ENCODE measurements at places on chromosomes 2 and 18.

GRCh38 chr2:179044500-179044899 is 5.4 kb downstream of the CCDC141 start:
- no peak for DNase-seq

DNA sequence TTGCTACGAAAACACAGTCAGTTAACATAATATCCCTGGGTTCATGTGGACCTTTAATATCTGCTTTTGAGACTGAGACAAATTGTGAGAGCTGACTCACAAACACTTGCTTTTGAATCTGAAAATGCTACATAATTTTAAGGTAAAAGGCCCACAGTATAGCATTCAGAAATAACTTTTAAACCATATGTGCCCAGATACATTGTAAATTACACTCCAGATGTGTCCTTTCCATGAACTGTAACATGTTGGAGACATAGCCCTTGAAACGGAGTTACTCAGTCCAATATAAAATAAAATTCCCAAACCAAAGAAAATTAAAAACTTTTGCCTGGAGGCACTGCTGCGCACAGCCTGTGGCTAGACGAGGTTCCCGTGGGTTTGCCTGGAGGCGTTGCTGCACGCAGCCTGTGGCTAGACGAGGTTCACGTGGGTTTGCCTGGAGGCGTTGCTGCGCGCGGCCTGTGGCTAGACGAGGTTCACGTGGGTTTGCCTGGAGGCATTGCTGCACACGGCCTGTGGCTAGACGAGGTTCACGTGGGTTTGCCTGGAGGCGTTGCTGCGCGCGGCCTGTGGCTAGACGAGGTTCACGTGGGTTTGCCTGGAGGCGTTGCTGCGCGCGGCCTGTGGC is 131.9 kb upstream of the ALKAL2 start:
- no peak for DNase-seq

DNA sequence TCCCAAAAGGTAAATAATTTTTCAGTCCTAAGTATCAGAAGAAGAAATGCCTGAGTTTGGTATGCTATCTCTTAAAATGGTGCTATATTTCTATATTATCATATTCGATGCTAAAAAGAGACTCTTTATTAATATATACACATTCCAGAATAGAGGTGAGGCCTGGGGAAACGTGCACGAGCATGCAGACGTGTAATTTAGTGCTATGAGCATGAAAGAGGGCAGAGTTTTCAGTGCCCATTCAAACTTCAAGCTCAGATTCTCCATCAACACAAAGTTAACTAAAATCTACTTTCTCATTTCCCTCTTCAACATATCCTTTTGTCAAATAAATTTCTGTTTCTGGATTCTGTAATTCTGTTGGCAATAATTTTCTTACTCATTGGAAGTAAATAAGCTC is 5.7 kb upstream of the COBLL1 start:
- no peak for DNase-seq

- peak; percentile 75 for DNase-seq
Measured at GRCh38 chr2:27096748-27097297, 10.3 kb downstream of the KHK start.

GRCh38 chr18:11392292-11392691 is 217.1 kb upstream of the SLC35G4 start:
- DNase-seq, result no peak

DNA sequence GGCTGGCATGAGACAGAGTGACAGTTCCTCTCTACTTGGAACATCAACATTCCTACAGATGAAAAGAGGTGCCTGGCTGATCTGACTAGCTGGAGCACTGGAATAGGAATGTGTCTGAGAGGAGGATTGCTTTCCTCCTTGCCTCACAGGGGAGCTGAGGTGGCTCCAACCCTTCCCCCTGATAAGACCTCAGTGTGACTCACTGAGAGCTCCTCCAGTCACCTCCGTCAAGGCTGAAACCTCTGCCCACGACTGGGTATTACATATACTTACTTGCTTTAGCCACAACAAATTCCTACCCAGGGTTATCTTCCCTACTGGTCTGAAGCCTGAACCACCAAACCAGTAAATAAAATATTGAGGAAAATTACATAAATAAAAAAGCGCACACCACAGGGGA is 342.7 kb upstream of the REG3G start:
- no peak for DNase-seq

DNA sequence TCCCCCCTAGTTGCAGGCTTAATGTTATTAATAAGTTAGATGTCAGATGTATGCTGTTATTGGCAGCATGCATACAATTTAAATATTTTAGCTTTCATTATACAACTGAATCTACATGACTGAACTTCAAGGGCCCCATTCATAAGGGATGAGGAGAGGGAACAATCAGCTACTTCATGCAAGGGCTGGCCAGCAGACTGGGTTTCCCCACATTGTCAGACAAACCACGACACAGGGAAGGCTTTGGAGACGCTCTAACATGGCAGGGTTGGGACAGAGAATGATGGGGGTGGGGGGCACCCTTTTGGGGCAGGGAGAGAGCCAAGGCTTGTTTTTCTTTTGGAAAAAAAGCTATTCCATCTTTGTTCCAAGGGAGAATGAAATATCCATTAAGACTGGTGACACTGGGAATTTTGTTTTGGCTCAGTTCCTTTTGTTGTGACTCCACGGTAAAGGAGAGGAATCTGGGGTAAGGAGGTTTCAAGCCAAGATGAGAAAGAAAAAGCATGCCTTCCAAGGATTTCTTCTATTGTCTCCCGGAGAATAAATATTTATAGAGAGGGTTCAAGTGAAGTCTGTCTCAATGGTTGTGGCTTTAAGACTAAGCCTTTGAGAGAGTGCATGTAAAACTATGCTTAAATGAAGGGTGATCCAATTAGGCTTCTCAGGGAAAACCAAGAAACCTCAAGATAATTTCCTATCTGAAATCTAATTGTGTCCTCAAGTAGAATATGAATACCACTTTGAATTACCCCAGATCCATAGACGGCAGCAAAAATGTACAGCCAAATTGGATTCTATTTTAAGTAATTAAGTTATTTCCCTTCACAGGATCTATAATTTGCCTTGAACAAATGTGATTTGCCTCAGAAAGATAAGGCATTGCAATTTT is 5.4 kb downstream of the CXCR4 start:
- peak; percentile 61 for DNase-seq

DNA sequence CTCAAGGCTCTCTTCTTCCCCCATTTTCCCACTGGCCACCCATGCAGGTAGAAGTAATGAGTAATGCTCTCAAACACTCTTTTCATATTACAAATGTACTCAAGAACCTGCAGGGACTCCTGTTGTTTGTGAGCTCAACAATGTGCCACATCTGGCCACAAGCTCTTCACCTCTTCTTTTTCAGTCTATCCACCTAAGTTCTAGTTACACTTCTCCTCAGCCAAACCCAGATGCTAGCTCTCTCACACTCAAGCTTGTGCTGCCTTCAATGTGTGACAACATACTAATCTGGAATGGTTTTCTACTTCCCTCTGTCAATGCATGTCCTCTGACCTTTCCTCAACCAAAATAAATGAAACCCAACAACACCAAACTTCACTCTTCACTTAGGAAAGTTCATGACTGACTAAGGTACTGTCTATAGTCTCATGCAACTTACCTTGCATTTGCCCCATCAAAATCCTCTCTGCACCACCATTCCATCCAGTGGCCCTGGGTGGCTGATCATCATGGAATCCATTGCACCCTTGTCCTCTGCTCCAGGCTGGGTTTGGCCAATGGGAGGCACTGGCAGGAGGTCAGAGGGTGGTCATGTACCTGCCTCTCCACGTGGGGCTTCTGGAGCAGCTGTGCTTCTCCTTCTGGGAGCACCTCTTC is 5.3 kb upstream of the IL18R1 start:
- no peak for DNase-seq

DNA sequence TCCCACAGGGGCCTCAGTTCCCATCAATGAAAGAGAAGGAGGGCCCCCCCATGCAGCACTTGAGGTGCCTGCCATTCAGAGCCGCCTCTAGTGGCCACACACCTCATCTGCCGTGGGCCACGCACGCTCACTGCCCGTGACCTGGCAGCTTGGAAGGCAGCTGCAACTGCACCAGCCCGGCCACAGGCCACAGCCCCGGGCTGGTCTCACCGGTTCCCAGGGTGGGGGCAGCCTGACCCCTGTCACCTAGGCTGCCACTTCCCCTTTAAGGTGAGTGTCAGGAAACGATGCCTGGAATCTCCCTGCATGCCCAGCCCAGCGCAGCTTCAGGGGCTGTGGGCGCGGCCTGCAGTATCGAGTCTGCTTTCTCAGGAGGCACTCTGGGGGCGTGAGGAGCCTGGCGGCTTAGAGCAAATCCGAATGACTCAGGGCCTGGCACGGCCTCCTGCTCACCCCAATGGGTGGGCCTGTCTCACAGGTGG is 2.6 kb downstream of the MAB21L4 start:
- DNase-seq, result no peak

DNA sequence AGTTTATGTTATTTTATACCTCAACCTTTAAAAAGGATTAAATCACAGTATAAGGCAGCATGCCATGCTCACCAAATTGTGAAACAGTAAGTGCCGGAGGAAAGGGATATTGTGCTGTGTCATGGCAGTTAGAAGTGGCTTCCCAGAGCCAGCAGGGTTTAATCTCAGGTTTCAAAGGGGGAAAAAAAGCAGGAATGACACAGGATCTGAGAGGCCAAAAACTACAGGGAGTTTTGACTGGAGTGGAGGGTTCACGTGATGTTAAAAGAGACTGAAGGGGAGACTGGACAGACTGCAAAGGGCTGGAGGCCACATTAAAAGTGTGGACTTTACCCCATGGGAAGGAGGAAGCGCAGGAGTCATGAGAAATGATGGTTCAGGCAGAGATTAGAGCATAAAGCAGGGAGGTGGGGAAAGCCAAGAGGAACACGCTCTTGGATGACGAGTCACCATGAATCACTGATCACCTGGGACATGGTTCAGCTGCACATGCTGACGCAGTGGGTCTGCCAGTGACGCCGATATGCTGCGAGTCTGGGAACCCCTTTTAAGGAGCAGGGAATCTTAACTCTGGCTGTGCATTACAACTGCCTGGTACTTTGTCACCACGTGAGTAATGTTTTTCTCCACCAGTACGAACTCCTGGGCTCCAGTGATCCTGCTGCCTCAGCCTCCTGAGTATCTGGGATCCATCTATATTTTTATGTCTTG is 6.1 kb downstream of the CHMP1B start:
- peak; percentile 94 for DNase-seq

GRCh38 chr2:43223521-43224001 is 2.8 kb downstream of the ZFP36L2 start:
- peak; percentile 33 for DNase-seq

DNA sequence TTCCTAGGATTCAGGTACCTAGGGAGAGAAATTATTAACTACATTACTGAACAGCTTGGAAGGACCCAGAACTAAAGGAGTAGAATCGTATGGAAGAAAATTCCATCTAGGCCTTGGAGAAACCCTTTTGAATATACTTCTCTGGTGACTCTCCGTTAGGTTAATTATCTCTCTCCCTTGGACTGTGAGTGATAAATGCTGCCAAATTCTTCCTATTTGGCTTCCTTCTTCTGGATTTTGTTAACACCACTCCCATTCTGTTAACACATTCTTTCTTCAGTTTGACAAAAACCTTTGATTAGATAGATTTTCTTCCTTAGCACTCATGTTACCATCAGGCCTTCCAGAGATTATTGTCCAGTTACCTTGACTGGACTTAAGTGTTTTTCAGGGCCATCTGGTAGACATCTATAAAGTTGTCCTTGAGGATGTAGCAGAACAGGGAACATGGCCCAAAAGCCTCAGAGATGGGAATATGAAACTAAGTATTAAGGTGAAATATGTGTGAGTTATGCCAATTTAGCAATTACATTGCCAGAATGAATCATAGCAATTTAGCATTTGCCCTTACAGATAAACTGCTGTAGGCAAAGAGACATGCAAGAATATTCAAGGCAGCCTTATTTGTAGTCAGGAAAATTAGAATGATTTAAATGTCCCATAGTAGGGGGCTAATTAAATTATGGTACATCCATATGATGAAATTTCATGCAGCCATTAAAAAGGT is 6.7 kb downstream of the CYP27A1 start:
- peak; percentile 49 for DNase-seq

DNA sequence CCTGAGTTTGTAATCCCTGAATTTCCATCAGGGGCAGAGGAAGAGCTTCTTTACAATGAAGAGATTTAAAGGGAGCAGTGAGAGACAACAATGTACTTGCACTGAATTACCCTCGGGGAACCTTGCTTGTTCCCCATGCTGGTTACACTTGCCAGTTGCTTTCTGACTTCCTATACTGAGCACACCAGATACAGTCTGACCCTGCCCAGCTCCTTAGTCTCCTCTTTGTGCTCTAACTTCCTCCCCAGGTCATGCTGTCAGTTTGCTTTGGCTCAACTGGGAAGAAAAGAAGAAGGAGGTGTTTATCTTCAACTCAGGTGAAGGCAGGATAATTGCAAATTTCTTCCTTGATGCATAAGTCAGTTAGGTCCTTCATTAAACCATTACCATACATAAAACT is 658.4 kb downstream of the NYAP2 start:
- peak; percentile 18 for DNase-seq

GRCh38 chr18:58315041-58315440 is 271.0 kb downstream of the NEDD4L start:
- no peak for DNase-seq

GRCh38 chr2:66862885-66863650 is 428.1 kb downstream of the MEIS1 start:
- no peak for DNase-seq

- DNase-seq, result no peak
Measured at GRCh38 chr18:45336448-45336847, 278.8 kb upstream of the SLC14A2 start.

DNA sequence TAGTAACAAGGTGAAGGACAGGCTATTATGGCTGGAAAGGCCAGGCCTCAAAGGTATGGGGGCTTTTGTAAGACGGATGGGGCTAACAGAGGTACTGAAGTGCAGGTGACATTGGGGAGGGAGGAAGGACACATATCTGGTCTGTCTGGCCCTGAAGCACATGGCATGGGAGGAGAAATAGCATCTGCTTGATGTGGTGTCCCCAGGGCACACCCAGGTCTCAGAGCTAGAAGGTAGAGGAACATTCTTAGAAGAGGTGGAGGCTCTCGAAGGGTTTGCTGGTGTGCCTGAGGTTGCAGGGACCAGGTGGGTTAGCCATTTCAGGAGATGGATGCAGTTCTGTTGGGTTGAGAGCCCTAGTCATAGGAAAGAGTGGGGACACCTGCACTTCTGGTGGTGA is 9.5 kb downstream of the RALB start:
- no peak for DNase-seq

DNA sequence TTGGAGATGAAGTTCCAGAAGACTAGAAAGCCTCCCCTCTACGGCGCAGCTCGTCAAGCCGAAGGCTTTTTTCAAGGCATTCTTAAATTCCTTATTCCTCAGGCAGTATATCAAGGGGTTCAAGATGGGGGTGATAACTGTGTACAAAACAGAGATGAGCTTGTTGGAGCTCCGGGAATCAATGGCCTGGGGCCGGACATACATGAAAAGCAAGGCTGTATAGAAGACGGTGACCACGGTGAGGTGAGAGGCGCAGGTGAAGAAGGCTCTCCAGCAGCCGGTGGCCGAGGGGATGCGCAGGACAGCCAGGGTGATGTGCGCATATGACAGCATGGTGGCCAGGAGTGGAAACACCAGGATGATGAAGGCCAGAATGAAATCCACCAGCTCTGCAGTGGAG is 8.2 kb downstream of the OR6B3 start:
- DNase-seq, result no peak

Data from inflammatory macrophage treated with lipopolysaccharide for 4 hours (primary cell).